DMS53 (cell line): ENCODE measurements at places on chromosomes 11 and 22.

GRCh38 chr11:48006301-48006992 is 26.1 kb downstream of the PTPRJ start:
- peak; percentile 30 for DNase-seq

- DNase-seq: no peak
These were observed 191.7 kb downstream of the KIRREL3 start for GRCh38 chr11:126808836-126809235.

GRCh38 chr11:8709002-8709672 is 26.5 kb downstream of the RPL27A start:
- no peak for DNase-seq

DNA sequence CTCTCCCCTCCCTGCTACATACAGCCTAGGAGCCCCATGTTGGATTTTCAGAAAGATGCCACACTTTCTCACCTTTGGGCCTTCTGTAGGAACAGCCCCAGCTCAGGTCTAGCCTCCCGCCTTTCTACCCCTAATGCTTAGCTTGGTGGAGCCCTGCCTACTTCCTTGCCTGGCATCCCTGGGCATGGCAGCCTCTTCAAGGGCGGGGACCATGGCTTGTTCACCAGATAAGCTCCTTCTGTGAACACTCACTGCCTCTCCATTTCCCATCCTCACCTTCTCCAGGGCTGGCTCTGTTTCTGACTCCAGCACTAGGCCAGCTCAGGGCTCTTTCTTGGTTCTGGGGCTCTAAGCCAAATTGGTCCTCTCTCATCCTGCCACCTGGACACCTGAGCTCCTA is 1.4 kb downstream of the SEPTIN3 start:
- DNase-seq: no peak

- DNase-seq: no peak
These were observed 9.6 kb upstream of the EED start for GRCh38 chr11:86234831-86235461.

DNA sequence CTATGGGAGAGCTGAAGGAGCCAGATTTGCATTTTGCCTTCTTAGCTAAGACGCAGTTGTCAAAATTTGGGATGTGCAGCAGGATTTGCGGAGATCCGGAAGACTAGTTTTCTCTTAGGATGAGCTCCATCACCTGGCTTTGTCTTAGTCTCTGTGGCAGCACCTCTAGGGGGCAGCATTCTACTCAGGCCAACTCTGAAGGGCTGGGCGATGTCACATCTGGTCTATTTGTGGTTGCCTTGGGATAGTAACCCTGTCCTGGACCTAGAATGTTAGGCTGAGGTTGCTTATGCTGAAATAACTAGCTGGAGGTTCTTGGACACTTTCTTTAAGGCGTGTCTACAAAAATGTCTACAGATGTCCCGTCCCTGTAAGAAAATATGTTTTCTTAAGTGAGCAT is 116.2 kb downstream of the FAT3 start:
- DNase-seq: peak; percentile 75

DNA sequence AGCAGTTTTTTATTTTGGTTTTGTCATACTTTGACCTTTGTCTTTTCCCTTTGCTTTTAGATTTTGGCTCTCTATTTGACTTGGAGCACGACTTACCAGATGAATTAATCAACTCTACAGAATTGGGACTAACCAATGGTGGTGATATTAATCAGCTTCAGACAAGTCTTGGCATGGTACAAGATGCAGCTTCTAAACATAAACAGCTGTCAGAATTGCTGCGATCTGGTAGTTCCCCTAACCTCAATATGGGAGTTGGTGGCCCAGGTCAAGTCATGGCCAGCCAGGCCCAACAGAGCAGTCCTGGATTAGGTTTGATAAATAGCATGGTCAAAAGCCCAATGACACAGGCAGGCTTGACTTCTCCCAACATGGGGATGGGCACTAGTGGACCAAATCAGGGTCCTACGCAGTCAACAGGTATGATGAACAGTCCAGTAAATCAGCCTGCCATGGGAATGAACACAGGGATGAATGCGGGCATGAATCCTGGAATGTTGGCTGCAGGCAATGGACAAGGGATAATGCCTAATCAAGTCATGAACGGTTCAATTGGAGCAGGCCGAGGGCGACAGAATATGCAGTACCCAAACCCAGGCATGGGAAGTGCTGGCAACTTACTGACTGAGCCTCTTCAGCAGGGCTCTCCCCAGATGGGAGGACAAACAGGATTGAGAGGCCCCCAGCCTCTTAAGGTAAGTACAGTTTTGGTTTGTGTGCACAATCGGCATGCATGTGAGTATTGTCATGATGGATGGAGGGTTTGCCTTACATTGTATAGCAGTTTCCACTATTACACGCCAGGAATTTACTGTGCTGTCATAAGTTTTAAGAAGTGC is 25.0 kb downstream of the EP300 start:
- DNase-seq: no peak

GRCh38 chr22:32219026-32219425 is 14.2 kb upstream of the RFPL2 start:
- no peak for DNase-seq

DNA sequence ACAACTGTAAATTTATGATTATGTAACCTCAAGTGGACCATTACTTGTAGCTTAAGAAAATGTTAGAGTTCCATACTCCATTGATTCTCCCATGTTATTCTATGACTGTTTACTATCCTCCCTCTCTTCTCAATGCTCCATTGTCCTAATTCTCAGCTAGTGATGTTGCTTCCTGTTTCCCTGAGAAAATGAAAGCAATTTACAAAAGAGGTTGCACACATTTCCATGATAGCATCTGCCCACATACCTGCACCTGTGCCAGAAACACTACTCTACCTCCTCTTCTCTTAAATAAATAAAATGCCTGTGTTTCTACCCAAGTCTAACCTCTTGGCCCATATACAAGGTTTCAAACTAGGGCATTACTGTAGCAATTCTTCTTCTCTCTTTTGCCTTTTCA is 1620.9 kb downstream of the FAM181B start:
- DNase-seq: peak; percentile 85

DNA sequence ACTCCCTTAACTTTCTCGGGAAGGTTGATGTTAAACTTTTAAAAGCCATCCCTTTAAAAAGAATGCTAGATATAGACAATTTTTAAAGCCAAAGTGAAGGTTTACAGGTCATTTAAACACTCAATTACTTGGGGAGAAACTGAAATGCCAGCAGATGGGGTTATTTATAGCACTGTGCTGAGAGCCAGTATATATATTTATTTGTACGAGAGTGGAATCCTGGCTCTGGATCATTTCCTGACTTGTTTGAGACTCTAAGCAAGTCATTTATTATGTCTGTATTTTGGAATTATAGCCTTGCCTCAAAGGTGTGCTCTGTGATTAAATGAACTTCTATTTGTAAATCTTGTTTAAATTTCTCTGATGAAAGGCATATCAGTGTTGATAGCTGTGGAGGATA is 6.8 kb upstream of the ZBED5 start:
- no peak for DNase-seq

DNA sequence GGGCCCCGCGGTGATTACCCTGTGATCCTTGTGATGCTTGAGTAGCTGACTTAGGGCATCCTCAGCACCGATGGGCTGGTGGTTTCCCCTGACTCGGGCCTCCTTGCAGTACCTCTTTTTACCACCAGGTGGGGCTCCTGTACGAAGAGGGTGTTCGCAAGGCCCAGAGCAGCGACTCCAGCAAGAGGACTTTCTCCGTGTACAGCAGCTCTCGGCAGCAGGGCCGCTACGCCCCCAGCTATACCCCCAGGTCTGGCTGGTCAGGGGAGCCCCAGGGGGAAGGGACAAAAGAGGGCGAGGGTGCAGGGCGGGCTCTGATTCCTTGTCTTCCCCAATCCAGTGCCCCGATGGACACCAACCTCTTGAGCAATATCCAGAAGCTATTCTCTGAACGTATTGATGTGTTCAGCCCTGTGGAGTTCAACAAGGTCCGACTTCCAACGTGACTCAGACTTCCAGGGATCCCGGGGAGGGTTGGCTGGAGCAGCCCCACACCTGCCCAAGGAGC is 1.3 kb upstream of the TM7SF2 start:
- peak; percentile 91 for DNase-seq

- DNase-seq: no peak
These were observed 222.5 kb upstream of the KIRREL3 start for GRCh38 chr11:127223026-127223425.

DNA sequence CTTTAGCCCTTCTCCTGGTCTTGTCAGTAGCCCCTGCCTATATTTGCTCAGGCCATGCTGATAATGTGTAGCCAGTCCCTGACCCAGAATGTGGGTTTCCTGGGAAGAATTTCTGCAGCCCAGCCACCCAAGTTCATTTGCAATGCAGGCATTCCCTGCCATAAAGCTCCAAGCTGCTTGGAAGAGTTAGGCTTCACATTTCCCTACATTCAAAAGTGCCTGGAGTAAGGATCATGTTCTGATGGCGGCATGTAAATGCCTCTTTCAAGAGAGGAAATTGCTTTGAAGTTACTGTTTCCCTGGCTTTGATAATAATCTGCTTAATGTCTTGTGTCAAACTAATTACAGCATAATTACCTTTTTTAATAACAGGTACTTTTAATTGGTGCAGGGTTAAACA is 266.1 kb downstream of the MIAT start:
- DNase-seq: no peak

DNA sequence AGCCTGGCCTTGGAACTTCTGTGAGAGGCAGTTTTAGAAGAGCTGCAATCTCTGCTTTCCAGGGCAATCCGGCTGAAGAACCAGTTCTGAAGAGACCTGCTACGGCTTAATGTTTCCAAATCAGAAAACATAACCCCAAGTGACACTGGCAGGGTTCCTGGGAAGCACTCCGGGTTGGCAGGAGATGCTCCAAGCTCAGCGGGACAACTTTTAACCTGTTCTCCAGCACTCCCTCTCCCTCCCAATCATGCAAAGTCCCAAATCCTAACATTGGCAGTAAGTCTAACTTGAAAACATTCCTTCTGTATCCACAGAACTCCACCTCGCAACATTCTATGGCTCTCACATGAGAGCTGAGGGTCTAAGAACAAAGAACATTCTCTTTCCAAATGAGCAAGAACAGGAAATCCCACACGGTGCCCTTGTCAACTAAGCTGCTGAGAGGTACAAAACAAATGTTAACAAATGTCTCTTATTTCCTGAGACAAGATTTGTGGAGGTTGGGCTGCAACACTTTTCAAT is 48.5 kb upstream of the MN1 start:
- no peak for DNase-seq

- no peak for DNase-seq
These were observed 8.0 kb downstream of the LAYN start for GRCh38 chr11:111548525-111548924.

- DNase-seq: no peak
These were observed 540.9 kb downstream of the TBC1D22A start for GRCh38 chr22:47303161-47303890.

GRCh38 chr22:27019827-27020226 is 362.4 kb downstream of the MIAT start:
- no peak for DNase-seq

GRCh38 chr11:120108785-120109168 is 29.1 kb downstream of the TRIM29 start:
- peak; percentile 47 for DNase-seq

DNA sequence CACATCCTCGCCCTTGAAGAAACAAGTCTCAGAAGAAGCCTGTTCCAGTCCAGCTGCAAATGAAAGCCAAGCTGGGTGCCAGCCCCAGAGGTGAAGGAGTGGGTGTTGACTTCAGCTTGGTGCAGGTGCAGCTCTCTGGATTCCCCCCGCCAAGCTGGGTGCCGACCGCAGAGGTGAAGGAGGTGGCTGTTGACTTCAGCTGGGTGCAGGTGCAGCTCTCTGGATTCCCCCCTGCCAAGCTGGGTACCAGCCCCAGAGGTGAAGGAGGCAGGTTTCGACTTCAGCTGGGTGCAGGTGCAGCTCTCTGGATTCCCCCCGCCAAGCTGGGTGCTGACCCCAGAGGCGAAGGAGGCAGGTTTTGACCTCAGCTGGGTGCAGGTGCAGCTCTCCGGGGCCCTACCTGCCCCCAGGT is 1234.0 kb downstream of the TBC1D22A start:
- DNase-seq: no peak

GRCh38 chr11:95989780-95990179 is 65.9 kb upstream of the MTMR2 start:
- no peak for DNase-seq

GRCh38 chr11:86671531-86672006 is 847 bp downstream of the ME3 start:
- DNase-seq: peak; percentile 88

DNA sequence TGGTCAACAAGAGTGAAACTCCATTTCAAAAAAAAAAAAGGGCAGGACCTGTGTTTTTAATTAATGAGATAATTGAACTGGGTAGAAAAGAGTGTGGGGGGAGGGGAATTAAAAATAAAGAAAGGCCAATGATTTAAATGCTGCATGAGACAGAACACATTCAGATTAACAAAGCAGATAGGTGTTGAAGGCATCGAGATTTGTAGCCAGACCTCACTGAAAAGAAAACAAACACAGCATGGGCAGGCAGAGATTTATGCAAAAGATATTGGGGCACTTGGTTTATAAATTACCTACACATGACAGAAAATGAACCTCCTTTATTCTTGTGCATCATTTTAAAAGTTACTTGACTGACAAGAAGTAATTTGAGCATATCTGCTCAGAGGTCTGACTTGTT is 354.0 kb upstream of the API5 start:
- DNase-seq: no peak

- no peak for DNase-seq
These were observed 7.1 kb downstream of the ACAD8 start for GRCh38 chr11:134260503-134260902.

DNA sequence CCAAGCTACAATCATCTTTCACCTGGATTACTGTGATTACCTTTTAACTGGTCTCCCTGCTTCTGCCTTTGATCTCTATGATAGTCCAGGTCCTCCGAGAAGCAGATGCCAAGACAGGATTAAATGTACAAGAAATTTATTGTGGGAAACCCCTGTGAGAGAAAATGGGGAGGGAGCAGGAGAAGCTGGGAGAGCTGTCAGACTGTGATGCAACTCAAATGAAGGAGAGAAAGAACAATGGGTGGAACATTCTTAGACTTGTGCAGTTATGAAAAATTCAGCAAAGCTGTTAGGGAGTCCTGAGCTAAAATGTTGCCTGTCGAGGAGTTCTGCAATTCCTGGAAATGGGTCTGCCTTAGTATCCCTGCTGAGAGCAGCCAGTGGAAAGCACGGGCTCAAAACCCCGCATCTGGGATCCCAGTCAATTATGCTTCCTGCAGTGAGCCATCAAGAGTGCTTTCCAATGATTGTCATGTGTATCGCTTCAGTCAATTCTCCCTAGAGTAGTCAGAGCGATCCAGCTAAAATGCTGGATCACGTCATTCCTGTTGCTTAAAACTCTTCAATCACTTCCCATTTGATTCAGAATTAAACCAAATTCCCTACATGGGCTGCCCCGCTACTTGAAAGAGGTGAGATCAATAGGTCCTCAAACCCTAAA is 16.5 kb upstream of the CSTF3 start:
- no peak for DNase-seq

DNA sequence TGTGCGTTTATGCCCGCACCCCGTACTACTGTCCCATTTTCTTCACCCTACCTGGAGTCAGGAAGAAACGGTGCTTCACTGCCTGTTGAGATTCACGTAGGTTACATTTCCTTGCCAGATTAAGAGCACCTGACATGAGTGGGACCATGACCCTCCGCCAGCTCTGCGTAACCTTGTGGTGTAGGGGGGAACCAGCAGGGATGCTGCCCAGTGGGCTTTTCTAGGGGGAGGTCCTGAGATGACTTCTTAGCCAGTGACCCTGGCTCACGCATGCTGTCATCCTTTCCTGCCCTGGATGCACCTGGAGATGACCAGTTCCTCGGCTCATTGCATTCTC is 967 bp upstream of the ARVCF start:
- DNase-seq: no peak
